ENCODE measurements at places on chromosomes 3 and 15.

DNA sequence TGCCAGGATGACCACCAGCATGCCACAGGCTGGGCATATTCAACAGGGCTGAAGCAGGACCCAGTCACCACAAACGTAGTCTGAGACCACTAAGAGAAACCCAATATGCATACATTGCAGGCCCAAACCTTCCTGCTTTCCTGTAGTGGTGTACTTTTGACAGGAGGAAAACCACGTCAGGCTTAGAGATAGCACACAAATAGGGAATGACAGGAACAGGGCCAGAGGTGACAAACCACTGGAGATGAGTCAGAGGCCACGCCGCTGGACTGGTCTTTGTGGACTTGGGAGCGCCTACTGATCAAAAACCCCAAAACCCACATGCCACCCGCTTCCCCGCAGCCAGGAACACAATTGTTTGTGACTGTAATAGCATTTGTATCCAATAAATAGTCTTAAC lies 3.6 kb upstream of the EFCAB12 start:
- no peak for DNase-seq

GRCh38 chr3:188950832-188951489 lies 220.8 kb upstream of the TPRG1 start:
- DNase-seq, result no peak

DNA sequence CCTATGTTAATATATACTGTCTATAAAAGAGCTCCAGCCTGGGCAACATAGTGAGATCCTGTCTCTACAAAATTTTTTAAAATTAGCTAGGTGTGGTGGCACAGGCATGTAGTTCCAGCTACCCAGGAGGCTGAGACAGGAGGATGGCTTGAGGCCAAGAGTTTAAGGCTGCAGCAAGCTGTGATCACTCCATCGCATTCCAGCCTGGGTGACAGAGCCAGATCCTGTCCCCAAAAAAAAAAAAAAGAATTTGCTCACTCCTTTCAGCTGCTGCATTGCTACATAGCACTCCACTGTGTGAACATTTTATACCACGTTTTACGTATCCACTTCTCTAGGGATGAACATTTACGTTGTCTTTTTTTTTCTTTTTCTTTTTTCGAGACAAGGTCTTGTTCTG lies 6.0 kb upstream of the TSEN2 start:
- no peak for DNase-seq

- no peak for DNase-seq
These were observed 31.9 kb upstream of the ZNF280D start for GRCh38 chr15:56765251-56765650.

DNA sequence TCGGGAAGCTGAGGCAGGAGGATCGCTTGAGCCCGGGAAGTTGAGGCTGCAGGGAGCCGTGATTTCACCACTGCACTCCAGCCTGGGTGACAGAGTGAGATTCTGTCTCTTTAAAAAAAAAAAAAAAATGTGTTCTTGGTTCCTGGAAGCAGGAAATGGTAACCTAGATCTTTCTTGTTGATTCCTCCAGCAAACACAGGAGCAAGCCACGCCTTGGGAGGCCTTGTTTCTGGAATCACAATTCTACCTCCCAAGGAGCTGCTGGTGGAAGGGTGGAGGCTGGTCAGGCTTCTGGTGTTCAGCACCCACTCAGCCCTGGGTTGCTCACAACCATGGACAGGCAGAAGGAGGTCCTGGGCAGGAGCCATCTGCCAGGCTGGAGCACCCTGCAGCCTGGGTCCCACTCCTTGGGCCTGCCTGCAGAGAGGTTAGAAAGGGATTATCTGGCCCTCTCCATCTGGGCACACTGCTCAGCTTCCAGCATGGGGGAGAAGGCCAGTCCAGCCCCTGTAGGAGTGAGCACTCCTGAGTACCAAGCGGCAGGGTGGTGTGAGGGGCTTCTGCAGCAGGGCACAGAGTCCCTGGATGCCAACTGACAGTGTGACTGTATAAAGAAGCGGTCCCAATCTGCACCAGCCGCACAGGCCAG lies 65.6 kb downstream of the ABTB1 start:
- no peak for DNase-seq

DNA sequence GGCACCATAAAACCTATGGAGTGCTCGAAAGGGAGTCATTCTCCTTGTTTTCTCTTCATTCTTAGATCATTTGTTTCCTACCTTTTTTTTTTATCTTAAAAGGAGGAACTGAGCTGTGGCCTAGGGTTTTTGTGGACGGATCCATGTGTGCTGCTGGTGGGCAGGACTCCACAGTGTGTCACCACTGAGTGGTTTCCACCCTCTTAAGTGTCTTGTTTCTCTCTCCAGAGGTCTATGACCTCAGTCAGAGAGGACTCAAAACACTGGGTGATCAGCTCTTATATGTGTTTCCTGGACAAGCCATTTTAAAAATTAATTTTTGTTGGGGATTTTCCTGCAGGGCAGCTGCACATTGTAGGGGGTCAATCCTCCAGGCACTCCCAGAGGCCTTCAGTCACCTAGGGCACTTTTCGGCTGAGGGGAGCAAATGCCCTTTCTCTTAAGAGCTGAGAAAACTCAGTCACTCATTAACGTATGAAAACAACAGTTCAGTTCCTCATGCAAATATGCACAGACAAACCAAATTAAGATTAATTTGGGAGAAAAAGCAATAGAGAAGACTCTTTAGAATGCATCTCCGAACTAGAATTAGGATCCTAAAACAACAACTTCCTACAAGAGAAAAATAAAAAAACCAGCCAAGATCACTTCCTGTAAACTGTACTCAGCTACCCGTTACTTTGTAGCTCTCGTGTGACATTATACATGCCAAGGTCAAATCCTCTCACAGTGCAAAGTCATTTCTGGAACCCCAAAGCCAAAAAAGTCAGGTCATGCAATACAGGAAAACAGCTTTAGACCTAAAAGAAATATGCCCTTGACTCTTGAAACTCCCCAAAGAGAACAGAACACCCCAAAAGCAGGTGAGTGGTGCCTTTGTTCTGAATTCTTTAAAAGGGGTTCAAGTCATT lies 27.6 kb upstream of the FAM3D start:
- no peak for DNase-seq

DNA sequence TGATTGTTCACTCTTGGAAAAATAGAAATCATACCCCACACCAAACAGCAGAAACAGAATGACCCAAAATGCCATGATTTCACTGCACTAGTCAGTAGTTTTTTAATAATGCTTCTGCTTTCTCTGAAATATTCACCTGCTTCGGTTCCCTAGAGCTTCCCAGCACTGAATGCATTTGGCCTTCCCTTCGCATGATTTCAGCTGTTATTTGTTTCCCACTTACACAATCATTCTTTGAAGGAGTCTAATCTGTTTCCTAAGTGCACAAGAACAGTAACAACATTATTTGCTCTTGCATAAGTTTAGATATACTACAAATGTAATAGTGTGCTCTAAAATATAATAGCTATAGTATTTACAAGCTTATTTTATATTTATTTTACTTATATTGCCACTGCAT lies 178.7 kb downstream of the STAC start:
- DNase-seq, result no peak

DNA sequence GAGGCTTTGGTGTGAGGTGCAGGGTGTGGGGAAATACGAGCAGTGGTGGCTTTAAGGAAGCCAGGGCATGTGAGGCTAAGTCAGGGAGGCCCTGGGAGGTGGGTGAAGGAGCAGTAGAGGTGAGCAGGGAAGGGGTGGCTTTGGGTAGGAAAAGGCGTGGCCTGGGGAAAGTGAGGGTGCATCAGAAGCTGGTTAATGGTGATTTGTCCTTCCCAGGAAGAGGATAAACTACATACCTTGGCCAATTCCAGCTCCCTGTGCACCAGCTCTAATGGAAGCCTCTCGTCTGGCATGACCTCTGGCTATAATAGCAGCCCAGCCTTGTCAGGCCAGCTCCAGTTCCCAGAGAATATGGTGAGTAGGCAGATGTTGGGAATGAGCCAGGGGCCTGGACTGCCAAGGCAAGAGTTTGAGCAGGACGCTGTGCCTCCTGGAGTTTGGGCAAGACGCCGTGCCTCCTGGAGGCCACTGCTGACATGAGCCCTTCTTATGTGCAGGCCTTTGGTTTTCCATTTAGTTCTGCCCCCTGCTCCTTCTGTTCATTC lies 41.3 kb downstream of the CDAN1 start:
- no peak for DNase-seq

- no peak for DNase-seq
These were observed 36.3 kb downstream of the CHDH start for GRCh38 chr3:53809764-53810400.

DNA sequence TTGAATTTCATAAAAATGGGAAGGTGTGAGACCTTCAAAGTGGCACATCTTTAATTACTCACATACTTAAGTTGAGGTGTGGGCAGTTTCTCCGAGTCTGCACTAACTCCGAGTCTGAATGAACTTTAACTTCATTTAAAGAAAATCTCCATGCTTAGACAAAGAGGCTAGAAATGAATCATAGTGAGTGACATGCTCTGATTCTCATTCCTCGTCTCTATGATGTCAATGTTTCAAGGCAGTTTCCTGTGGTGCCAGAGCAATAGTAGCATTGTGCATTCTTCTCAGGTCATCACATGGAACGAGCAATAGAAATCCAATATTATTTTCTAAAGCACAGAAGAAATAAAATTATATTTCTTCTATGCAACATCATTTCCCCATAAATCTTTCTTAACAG lies 224.8 kb downstream of the KCNMB2 start:
- no peak for DNase-seq

DNA sequence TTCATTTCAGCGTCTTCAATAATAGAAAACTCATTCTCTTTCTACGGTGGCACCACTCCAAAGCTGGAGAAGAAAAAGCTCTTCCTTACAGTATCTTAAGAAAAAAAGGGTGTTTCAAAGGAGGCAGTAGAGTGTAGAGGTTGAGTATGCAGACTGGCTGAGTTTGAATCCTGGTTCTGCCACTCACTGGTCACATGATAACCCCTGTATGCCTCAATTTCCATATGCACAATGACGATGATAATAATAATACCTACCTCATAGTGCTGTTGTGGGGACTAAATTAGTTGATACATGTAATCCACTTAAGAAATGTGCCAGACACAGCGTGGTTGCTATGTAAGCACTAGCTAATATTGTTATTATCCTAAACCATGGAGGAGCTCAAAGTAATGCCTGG lies 4.5 kb downstream of the ANP32A start:
- no peak for DNase-seq

GRCh38 chr15:71607383-71607782 lies 203.0 kb upstream of the NR2E3 start:
- DNase-seq, result no peak

GRCh38 chr15:73927476-73928240 lies 1.4 kb downstream of the LOXL1 start:
- peak; percentile 50 for DNase-seq

DNA sequence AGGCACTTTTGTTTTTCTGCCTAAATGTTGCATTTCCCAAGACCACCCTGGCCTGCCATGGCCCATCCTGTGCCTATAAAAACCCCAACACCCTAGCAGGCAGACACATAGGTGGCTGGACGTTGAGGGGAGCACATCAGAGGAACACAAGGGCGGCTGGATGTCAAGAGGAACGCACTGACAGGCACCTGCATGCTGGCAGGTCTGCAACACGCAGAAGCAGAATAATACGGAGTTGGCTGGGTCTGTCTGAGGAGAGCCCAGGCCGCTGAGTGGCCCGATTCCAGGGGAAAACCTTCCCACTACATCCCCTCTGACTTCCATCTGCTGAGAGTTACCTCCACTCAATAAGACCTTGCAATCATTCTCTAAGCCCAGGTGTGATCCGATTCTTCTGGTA lies 765.6 kb downstream of the PLOD2 start:
- no peak for DNase-seq

- DNase-seq, result no peak
These were observed 29.5 kb downstream of the LINS1 start for GRCh38 chr15:100572362-100572983.

DNA sequence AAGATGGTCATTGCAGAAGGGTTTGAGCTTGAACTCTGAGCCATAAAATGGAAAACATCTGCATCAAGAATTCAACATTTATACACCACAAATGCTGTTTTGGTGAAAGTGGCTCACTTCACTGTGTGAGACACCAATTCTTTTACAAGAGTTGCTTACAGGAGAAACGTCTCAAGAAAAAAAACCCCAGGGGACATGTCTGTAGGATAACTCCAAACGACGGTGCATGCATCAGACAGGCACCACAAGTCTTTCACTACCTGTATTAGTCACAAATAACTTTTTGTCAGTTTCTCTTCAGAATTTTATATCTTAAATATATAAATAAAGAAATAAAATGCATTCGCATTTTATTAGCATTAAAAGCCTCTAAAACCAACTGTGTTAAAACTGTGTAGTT lies 164.3 kb downstream of the EFHB start:
- no peak for DNase-seq

- DNase-seq, result no peak
These were observed 56.9 kb upstream of the NR2C2 start for GRCh38 chr3:14890476-14890875.

GRCh38 chr3:17207019-17207418 lies 322.3 kb downstream of the PLCL2 start:
- DNase-seq, result no peak

GRCh38 chr3:177426878-177427495 lies 229.7 kb upstream of the TBL1XR1 start:
- no peak for DNase-seq

DNA sequence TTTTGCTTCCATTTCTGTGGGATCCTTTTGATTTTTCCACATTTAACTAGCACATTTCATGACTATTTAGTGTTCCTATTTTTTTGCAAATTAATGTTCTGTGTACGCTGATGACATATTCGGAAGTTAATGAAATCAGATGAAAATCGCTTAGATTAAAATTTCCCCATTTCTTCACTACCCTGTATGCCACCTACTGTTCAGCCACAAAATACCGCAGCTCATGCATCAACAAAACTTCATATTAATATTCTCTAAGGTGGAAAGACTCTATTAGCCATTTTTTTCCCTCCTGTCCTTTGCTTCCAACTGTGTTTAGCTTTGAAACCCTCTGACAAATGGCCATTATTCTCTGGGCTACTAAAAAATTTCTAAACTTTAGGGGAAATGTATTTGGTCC lies 300.6 kb downstream of the MECOM start:
- no peak for DNase-seq

GRCh38 chr15:94723801-94724200 lies 492.4 kb downstream of the MCTP2 start:
- DNase-seq, result no peak

DNA sequence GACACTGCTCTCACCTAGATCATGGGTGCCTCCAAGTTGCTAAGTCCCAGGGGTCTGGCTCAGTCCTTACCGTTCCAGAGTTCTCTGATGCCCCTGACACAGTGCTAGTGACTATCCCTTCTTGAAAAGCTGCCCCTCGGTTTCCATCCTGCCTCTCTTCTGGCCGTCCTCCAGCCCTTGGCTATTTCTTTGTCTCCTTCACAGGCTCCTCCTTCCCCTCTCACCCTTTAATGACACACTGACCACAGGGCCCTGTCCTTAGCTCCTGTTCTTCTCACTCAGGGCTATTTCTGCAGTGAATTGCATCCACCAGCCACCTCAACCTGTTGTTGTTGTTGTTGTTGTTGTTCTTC lies 31.1 kb downstream of the SLC28A1 start:
- DNase-seq, result no peak

DNA sequence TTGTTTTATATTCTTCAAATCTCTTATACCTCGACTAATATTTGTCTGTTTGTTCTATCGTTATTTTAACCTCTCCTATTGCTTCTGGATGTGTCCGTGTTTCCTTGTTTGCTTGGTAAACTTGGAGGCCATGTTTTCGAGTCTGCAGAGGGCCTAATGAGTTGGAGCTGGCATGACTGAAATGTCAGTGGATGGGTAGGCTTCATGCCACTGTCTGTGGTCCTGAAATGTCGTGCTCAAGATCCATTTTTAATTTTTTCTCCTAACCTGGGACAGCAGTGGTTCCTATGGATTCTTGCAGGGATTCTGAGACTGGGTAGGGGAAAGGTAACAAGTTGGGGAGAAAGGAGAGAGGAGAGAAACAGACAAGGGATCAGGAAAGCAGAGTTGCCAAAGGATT lies 18.8 kb upstream of the GASK1A start:
- DNase-seq, result no peak

Data from stimulated activated CD8-positive, alpha-beta memory T cell treated with anti-CD3 and anti-CD28 coated beads, Interleukin-4, amount 100 ng/mL, for 4 hours (primary cell).